ENCODE measurements at places on chromosomes 5 and 9.

- DNase-seq = no peak
Measured at GRCh38 chr5:12385095-12385494, 480.8 kb upstream of the CTNND2 start.

GRCh38 chr9:93701494-93702218, 125.3 kb downstream of the PHF2 start:
- DNase-seq = no peak

GRCh38 chr5:65801352-65801783, 79.4 kb downstream of the NLN start:
- no peak for DNase-seq

DNA sequence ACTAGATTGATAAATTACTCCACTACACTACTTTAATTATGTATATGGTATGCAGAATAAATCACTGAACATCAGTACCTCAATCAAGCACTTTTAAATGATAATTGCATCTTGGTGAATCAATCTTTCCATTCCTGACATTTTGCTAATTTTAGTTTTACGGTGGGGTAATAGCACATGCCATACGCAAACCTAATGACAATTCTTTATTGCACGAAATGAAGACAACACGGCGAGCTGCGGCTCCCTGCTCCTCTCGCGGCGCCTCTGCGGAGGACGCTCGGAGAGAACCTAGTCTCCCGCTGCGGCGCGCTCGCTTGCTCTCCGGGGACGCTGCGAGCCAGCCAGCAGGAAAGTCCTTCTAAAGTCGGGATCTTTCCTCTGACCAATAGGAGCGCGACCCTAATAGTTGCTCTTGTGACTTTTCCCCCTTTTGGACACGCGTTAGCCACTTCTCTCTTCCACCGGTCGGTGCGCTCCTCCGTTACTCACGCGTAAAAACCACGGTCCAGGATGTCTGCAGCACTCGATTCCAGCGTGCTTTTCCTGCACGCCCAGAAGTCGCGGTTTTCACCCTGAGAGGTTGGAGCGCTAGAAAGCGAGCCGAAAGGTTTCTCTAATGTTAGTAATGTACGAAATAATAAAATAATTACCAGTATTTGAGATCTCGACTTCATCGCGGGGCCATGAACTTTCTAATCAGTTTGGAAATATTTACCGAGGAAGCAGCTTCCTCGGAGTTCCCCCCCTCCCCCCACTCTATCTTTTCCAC, 1.0 kb upstream of the MEF2C start:
- DNase-seq = no peak

GRCh38 chr9:114697951-114698351, 16.0 kb upstream of the TEX48 start:
- DNase-seq = peak; percentile 83

DNA sequence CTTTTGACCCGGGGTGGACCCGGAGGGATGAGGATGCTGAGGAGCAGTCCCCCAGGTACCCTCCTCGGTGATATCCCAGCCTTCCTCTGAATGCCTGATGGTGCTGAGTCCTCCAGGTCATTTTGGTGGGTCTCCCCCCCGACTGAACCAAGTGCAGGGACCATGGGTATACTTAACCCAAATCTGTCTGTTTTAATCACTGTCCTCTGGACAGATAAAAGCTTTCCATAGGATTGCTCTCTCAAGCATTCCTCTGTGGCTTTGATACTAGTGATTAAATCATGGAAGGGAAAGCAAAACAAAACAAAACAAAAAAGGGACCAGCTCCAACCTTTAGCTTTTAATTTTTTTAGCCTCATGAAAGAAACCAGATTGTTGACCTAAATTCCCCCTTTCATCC, 26.0 kb downstream of the PAPPA start:
- no peak for DNase-seq

GRCh38 chr9:130177898-130178805, 5.9 kb downstream of the NCS1 start:
- no peak for DNase-seq

- no peak for DNase-seq
Measured at GRCh38 chr9:20322212-20322611, 300.1 kb downstream of the MLLT3 start.

GRCh38 chr5:39451276-39451941, 26.6 kb upstream of the DAB2 start:
- DNase-seq = no peak

DNA sequence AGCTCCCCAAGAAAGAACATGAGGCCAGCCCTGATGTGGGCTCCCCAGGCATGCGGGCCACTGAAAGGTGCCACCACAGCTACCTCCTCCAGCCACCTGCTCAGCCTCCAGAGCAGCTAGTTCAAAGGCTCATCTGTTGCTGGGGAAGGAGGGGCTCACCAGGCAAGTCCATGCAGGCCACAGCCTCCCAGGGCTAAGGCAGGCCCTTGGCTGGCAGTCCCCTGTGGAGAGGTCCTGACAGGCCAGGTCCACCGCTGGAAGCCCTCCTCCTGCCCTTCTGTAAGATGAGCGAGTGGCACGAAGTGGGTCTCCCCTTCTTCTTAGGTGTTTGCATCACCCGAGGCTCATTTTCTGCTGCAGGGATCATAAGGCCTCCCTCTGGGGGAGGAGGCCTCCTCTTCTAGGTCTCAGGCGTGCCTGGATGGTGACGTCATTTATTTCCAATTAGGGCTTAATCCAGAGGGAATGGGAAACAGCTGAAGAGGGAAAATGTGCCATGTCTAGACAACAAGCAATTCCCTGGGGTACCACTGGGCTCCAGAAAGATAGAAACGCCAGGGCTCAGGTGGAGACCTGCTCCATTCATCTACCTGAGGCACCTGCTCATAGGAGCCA, 91.6 kb downstream of the CFAP90 start:
- DNase-seq = no peak

DNA sequence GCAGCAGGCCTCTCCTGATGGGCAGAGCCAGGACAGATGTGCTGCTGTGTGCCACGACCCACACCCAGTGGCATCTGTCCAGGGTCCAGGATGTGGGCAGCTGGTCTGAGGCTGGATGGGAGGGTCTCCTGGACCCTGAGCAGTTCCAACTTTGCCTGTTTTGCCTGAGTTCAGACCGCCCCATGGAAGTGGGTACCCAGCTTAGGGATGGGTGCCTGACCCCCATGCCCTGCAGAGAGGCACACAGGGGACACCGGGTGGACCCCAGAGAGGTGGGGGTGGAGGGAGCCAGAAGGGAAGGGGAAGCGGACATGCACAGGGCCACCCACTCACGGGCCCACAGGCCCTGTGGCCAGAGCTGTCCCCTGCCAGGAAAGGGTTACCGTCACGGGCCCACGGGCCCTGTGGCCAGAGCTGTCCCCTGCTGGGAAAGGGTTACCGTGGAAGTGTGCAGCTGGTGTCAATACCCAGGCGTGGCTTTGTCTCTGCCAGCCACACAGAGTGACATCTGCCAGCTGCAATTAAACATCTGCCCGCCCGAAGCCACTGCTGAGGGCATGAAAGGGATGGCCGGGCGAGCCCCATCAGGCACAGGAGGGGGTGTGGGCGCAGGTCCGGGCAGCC, 50.0 kb downstream of the NACC2 start:
- no peak for DNase-seq

- no peak for DNase-seq
Measured at GRCh38 chr5:111165058-111165457, 59.1 kb upstream of the CAMK4 start.

GRCh38 chr5:174571662-174572397, 152.6 kb upstream of the MSX2 start:
- DNase-seq = no peak

GRCh38 chr9:89077519-89077918, 86.3 kb downstream of the S1PR3 start:
- no peak for DNase-seq

- DNase-seq = no peak
Measured at GRCh38 chr9:93223260-93224180, 39.6 kb downstream of the WNK2 start.

DNA sequence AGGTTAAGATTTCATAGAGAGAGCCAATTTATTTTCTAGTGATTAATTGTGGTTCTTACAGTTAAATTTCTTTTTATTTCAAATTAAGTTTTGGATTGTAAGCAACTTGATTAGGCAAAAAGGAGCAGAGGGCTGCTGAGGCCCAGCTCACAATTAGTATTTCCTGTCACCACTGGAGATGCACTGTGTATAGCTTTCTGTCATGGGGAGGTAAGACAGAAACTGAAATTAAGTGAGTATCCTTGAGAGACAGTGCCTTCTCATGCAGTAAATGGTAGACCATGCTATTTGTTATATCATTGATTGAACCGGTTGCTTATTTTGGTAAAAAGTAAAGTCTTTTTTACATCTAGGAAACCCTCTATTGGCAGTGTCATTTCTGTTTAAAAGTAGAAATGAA, 190.7 kb downstream of the CCDC171 start:
- no peak for DNase-seq

DNA sequence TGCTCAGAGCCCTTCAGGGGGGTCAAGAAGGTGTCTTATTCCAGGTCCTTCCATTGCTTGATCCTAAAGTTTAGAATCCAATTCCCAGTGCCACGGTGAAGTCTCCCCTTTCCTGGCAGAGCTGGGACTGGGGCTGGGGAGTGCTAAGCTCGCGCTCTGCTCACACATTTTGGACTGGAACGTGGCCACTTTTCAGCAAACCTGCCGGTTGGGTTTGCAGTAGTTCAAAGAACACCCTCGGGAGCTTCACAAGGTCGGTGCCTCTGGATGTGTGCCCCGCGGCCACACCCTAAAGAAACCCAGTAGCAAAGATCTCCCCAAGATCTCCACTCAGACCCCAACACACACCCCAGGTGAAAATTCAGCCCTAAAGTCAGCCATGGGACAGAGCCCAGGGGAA, at the start of gene C9orf152:
Gene C9orf152 (minus strand): TSS at position 129 of the 400 bp plus-strand sequence. CDS start 580 bp downstream, outside the sequence.
- no peak for DNase-seq

GRCh38 chr9:123425836-123426365, 69.9 kb downstream of the CRB2 start:
- DNase-seq = no peak

DNA sequence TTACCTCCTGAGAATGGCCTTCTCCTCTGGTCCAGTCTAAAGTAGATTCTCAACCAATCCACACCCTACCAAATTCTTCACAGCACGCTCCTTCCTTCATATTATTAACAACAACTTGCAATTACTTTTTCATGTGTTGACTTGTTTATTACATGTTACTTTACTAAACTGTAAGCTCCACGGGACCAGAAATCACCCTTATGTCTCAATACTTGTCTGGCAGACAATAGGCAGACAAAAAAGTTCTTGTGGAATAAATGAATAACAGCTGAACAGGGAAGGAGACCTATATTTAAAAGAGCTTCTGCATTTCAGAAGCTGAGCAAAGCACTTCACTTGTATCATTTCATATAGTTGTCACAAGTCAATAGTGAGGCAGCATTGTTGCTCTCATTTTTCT, 5.7 kb upstream of the WWC1 start:
- DNase-seq = no peak

- no peak for DNase-seq
Measured at GRCh38 chr5:180338001-180338707, 15.0 kb downstream of the GFPT2 start.

GRCh38 chr9:136400038-136400834, at the start of gene SNAPC4:
SNAPC4 (minus strand) TSS chr9:136400170; CDS start chr9:136398428, 1,742 bp downstream.
- peak; percentile 92 for DNase-seq

- DNase-seq = no peak
Measured at GRCh38 chr9:744790-745484, 96.6 kb upstream of the DMRT1 start.

- DNase-seq = no peak
Measured at GRCh38 chr5:56111404-56111781, 116.6 kb upstream of the IL6ST start.

DNA sequence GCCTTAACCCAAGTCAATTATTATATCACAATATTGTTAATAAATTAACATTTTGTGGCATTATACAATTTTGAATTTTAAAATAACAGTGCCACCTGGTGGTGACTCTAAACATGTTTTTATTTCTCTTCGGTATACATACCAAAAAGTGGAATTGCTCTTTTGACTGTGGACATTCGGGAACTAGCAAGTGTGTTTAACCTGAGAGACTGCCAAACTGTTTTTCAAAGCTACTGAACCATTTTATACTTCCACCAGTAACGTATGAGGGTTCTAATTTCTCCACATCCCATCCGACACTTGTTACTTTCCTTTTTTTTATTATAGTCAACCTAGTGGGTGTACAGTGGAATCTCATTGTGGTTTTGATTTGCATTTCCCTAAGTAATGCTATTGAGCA, 18.3 kb upstream of the HSDL2 start:
- DNase-seq = peak; percentile 43

DNA sequence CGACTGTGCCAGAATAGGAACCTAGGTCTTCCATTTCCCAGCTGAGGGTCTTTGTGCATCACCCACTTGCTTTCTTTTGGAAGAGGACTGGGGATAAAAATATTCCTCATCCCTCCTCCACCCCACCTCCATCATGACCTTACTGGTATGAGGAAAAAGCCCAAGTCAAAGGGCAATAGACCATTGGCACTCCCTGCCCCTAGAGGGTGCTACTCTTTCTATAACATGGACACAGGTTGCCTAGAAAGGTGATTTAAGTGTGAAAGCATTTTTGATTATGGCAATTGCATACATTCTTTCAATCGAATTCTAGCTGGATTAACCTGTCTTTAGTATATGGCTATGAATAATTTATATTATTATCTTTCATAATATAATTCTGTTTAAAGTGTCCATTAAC, 22.8 kb upstream of the ZNF618 start:
- peak; percentile 6 for DNase-seq

GRCh38 chr5:16889972-16890519, 46.0 kb downstream of the MYO10 start:
- DNase-seq = no peak

DNA sequence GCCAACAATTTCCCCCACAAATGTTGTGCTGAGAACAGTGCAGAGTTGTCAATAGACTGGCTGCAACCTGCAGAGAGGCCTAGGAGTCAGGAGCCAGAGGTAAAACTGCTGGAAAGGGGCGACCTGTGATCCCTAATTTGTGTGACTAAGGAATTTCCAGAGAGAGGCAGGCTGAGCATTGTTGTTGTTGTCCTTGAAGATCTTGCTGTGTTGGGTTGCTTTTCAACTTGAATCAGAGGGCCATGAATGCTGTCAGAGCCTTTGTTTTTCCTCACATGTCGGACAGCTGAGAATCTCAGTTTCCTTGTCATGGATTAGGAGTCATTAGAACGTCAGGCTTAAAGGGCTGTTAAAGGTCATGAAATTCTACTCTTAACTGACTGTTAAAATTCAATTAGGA, 134.6 kb upstream of the ASTN2 start:
- DNase-seq = no peak

DNA sequence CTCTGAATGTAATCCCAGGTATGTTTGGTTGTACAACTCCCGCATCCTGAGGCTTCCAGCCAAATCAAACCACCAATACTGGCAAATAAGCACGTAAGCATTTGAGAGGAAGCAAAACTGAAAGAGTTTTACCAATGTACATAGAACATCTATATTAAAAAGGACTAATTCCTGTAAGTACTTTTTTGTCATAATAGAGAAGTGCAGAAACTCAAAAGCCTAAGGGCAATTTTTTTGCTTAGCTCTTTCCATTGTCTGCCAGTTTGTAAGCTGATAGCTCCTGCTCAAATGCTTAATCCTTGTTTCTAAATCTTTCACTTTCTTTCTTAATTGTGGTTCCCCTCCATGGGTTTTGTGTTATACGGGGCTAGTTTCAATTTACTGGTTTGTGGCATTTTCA, 1151.8 kb downstream of the CDH12 start:
- no peak for DNase-seq
